ENCODE measurements at places on chromosomes 4 and X.

DNA sequence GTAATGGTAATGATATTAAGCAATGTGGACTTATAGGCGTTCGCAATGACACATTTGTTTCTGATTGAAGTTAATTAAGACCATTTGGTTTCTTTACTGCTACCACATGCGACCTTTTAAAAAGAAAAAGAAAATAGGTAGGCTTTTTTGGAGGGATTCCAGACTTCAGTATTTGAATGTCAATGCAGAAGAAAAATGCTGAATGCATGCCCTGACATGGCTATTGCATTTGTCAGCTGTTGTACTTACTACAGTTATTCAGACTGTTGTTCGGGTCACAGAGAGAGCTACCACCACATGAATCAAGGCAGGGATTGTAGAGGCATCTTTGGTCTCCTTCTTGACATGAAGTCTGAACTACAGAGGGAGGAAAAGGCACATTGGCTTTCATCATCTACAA lies 163.7 kb downstream of the CORIN start:
- DNase-seq: no peak

DNA sequence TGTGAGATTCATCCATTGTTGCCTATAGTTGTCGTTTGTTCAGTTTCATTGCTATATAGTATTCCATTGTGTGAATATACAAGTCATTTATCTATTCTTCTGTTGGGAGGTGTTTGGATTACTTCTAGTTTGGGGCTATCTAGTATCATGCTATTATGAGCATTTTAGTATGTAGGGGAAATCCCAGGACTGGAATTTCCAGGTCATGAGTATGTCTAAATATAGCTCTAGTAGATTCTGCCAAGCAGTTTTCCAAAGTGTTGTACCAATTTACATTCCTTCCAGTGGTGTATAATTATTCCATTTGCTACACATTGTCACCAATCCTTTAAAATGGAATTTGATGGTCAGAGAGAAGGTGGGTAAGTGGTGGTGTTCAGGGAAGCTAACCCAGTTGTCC lies 30.1 kb downstream of the EGFL6 start:
- DNase-seq: peak; percentile 25

- DNase-seq: no peak
Measured at GRCh38 chr4:1993169-1993516, 15.6 kb downstream of the NELFA start.

GRCh38 chr4:85792376-85793232 lies 317.7 kb downstream of the ARHGAP24 start:
- DNase-seq: no peak

DNA sequence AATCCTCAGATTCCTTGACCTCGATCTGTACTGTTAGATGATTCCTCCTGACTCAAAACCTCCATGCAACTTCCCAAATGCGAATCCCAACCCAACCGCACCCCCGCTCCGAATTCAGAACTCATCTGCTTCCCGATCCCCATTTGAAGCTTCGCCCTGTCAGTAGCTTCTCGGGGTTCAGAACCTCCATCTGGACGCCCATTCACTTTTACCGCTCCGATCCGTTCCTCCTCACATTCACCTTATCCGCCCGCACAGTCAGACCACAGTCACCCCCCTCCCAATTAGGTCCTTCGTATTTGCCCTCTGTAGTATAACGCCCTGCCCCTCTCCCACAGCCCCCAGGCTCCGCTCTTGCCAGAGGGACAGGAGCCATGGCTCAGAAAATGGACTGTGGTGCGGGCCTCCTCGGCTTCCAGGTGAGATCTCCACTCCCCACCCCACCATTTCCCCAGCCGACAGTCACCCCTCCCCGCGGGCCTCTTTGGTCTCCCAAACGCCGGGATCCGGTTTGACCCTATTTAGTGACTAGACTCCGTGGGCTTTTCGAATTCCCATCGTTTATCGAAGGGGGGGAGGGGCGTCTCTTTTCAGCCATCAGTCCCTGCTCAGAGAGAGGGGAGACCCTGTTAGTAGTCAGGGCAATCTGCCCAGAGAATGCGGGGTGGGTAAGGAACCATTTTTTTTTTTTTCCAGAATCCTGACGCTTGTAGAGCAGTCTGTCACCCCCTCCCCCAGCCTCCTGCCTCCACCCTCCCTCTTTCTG lies 691 bp downstream of the MAGED1 start:
- no peak for DNase-seq

DNA sequence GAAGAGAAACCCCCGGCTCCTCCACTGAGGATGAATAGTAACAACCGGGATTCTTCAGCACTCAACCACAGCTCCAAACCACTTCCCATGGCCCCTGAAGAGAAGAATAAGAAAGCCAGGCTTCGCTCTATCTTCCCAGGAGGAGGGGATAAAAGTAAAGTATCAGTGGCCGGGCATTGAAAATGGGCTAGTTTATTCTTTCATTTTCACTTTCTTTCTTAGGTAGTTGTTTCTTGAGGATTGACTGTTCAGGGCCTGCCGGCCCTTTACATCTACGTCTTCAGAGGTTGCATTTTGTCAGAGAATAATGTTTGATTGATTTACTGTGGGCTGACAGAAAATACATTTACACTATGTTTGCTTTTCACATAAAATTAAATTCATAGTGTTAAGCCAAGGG lies 27.1 kb downstream of the PAK3 start:
- DNase-seq: no peak

- no peak for DNase-seq
Measured at GRCh38 chr4:2046031-2046961, 12.8 kb upstream of the NAT8L start.

DNA sequence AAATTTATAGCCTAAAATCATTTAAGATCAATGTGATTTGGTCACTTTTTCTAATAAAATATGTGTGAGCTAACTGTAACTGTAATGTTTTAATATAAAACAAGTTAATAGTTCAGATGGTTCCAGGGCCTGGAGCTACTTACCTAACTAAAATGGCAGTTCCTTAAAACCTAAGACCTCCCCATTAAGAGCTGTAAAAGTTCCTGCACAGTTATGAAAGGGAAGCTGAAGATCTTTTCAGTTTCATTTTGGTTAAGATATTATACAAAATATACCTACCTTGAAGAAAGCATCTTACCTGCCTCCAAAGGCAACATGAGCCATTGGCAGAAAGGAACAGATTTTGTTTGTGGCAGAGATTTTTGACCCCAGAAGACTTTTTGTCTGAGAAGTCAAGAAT lies 30.1 kb downstream of the HPF1 start:
- DNase-seq: no peak

DNA sequence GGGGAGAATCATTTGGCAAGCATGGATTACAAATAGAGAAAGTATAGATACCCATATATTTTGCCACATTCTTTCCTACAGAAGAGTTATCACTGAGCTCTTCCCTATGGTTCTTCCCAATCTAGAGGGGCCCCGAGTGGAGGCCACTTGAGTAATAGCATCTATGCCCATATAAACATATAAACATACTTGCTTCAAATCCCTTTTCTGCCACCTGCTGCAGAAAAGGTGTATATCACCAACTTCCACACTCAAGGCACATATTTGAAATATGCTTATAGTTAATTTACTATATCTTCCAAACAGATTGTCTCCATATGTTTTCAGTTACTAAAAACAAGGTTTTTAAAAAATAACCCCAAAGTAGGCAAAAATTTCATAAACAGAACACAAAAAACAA lies 642.8 kb upstream of the DIPK2B start:
- peak; percentile 13 for DNase-seq
